Central memory CD4-positive, alpha-beta T cell (primary cell): ENCODE measurements at places on chromosomes 2 and 18.
A peak's percentile ranks its signal among the peaks of the same experiment; 100 is the strongest.

DNA sequence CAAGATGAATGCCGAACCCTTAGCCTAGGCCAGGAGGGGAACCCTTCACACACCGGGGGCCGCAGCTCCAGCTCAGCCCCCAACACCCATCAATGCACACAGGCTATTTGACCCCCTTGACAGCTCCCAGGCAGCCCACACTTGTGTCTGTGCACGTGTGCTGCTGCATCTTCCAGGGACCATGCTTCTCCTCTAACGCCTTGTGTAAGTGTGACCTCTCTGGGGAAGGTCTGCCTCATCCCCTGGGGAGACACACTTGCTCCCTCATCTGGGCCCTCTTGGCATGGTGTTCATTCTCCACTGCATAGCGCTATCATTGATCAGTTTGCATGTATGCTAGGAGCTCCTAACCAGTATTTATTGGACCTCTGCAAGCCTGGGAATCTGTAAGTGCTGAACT is 120.0 kb upstream of the FHL2 start:
- DNase-seq, result no peak

DNA sequence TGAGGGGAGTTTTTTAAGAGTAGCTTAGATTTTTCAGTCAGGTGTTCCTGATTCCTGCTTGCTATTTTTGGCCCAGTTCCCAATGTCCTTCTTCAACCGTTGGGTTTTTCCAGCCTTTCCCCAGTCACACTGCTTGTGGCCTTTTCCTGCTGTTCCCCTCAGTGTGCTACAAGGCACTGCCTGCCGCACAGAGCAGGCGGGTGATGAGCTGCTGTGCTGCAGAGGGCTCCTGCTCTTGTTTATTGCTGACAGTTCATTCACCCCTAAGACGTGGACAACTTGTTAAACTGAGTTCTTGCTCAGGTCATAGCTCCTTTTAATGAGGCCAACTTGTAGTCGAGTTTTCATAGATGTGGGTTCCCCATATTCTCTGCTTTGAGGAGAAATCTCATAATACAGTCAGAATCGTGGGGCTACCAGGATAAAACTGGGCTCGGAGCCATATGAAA is 20.6 kb downstream of the EIF4E2 start:
- DNase-seq, result no peak

DNA sequence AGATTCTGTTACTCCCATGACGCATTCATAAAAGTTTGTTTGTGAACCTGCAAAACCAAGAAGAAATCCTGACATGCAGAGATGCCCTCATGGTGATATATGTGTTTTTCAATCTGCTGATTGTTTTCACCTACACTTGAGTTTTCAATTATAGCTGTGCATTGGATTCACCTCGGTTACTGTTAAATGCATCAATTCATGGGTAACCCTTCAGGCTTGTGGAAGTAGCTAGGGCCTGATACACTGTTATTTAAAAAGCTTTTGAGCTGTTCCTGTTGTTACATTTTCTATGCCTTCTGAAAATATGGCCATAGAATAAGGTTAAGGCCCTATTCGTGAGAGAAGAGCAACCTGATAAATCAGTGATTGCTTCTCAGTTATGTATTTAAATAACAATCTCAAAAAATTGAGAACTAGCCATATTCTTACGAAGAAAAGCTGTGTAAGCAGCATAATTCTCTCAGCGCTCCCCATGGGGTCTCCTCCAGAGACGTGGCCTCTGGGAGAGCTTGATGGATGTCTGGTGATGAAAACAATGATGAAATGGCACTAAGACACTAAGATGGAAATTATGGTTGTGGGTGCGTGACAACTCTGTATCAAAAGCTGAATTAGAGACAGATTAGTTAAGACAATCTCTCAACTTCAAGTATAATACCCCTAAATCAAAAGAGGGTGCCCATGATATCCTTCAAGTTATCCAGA is 60.5 kb downstream of the RIT2 start:
- DNase-seq, result no peak

- DNase-seq, result peak; percentile 9
Measured at GRCh38 chr18:67302043-67302442, 214.5 kb downstream of the DSEL start.

DNA sequence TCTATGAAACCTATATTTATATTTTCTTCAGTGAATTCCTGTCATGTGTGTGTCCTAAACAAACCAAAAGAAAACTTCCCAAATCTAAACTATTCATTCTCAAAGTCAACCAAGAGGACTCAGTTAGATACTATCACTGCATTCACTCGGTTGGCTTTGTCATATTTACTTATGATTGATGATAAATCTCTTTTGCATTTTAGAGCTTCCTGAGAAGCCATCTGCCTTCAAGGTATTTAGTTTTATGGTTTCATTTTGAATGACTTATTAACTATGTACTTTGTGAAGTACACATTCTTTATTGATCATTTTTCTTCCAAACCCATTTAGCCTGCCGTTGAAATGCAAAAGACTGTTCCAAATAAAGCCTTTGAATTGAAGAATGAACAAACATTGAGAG is 36.2 kb downstream of the ANKRD30B start:
- no peak for DNase-seq

DNA sequence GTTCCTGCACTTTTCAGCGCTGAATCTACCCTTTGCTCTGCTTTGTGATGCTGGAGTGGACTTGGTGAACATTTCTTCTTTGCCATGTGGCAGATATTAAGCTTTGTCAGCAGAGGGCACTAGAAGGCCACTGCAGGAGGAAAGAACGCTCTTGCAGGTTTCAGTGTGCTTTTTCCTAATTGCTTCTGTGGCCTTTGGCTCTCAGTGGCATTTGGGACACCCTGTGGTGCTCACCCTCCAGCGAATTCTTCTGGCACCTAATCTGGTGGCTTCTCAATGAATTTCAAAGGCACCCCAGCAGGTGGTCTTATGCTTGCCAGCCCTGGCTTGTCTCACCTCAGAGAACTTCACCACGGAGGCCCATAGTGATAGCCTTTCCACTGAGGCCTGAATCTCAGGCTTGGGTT is 146.7 kb downstream of the MYO3B start:
- peak; percentile 9 for DNase-seq

- no peak for DNase-seq
Measured at GRCh38 chr2:8296306-8296705, 385.6 kb upstream of the ID2 start.

DNA sequence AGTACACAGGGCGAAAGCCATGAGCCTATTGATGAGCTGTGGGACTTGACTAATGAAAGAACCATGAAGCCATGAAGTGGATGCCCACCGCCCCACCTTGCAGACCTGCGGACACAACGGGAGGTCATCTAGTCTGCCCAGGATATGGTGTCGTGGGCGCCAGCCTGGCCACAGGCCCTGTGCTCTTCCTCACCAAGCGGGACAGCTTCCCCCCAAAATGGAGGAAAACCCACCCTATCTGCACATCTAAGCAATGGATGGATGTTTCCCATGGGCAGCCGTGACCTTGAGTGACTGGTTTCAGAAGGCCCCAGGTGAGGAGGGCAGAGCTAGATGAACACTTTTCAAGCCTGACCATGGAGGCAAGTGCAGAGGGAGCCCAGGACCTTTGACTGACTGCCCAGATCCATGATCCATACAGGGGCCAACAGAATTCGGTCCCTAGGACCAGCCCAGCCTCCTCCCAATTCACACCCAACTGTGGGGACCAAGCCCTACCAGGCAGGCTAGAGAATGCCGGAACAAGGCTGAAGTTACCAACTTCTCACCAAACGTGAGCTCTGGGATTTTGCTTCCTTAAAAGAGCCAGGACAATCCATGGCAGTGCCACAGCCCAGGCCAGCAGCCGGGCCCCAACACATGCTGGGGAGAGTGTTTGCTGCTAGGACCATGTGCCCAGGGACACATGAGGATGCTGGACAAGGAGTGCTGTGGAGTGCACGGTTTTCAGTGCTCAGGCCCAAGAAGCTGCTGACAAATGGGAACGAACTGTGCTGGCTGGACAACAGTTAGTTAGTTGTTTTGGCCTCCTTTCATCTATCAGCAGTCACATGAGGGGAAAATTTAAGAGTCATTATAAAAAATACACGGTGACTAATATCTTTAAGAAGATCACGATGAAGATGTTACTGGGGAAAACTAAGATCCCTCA is 249.4 kb downstream of the HDAC4 start:
- no peak for DNase-seq

- no peak for DNase-seq
Measured at GRCh38 chr2:187541086-187542085, 12.8 kb downstream of the TFPI start.

GRCh38 chr2:220512419-220512818 is 885.0 kb downstream of the SLC4A3 start:
- DNase-seq, result no peak

GRCh38 chr18:80210312-80211083 is 36.8 kb downstream of the PARD6G start:
- no peak for DNase-seq

- DNase-seq, result no peak
Measured at GRCh38 chr18:54742659-54743604, 85.3 kb upstream of the RAB27B start.

DNA sequence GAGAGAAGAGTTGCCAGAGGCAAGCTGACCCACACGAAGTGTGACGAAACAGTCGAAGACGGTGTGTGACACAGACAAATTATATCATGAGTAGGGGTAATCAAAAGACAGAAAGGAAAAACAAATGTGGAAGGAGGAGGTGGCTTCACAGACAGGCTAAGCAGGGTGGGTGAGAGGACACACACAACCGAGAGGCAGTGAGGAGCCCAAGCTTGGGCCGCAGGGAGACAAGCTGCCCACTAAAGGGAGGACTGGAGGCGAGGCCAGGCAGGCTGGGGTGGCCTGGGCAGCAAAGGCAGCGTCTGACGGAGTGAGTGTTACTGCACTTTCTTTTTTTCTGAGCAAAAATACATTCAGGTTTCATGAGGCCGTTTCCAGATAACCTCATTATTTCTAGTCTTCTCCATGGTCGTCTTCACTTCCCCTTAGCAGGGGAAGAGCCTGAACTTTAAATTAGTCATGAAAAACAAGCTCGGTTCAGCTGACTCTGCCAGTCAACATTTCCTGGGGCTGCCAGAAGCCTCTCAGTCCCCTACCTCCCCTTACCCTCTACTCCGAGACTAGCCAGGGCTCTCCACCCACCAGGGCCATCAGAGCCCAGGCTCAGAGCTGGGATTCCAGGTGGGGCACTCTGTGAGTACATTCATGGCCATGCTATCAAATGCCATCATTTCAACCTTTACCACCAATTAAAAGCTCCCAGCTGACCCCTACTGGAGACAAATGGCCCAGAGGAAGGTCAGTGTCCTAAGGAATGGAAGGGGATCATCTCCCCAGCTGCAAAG is 13.8 kb upstream of the ZFP36L2 start:
- no peak for DNase-seq

DNA sequence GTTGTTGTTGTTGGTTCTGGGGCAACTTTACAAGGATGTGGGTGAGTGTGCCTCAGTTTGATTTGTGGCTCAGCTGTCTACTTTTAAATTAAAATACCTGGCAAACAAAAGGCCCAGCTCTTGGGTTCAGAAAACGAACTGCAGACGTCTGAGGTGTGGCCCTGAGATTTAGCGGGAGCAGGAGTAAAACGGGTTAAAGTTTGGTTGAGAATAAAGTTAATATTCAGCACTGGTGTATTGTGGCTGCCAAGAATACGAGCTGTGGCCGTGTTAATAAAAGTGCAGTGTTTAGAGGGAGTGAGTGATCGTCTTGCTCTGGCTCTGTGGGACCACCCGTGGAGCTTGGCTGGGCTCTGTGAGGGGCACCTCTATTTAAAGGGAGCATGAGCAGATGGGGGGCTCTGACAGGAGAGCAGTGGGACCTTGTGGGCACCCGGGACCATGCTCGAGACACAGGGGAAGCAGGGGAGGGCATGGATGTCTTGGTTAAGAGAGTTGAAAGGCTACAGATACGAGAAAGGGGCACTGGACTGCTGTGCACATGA is 80.3 kb downstream of the VAPA start:
- no peak for DNase-seq

GRCh38 chr2:215677481-215677880 is 241.6 kb upstream of the FN1 start:
- no peak for DNase-seq

DNA sequence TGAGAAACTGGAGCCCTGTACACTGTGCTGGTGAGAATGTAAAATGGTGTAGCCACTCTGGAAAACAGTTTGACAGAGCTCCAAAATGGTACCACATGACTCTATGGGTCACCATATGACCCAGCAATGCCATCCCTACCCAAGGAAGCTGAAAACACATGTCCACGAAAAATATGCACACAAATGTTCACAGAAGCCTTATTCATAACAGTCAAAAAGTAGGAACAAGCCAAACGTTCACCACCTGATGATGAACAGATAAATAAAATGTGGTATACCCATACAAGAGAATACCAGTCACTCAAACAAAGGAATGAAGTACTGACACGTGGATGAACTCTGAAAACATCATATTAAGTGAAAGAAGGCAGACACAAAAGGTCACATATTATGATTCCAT is 4.6 kb downstream of the AFG3L2 start:
- DNase-seq, result no peak

DNA sequence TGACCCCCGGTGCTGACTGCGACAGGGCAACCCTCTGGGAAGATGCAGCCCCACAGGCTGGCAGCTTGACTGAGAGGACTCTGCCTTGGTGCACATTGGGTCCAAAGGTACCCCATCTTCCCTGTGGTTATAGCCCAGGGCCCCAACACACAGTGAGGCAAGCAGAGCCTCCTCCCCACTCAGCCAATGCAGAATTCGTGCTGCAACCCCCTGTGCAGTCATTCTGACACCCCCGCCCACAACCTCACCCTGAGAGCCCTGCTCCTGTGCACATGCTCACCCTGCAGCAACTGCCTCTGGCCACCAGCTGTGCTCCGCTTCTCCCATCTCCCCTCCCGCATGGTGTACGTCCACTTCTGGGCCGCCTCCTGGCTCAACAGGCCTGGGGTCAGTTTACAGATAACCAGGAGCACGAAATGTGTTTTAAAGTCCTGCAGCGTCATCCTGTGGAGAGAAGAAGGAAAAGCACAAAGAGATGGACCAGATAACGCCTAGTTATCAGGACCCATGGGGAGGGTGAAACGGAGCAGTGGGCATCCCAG is 24.4 kb downstream of the CAPN14 start:
- DNase-seq, result no peak

DNA sequence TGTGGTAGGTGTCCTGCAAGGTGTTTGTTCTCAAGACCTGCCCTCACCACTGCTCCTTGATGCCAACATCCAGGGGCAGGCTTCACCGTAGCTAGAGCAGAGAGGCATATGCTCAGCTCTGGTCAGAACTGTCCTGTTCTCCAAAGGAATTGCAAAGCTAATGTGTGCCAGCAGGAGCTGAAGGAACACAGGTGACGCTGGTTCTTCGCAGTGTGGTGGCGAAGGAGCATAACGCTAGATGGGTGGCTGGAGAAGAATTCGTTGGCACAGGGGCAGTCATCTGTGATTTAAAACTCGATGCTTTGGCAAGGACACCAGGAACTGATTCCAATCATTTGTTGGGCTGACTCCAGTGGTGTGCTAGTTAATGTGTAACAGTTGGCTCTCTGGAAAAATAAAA is 11.4 kb upstream of the PER2 start:
- no peak for DNase-seq

DNA sequence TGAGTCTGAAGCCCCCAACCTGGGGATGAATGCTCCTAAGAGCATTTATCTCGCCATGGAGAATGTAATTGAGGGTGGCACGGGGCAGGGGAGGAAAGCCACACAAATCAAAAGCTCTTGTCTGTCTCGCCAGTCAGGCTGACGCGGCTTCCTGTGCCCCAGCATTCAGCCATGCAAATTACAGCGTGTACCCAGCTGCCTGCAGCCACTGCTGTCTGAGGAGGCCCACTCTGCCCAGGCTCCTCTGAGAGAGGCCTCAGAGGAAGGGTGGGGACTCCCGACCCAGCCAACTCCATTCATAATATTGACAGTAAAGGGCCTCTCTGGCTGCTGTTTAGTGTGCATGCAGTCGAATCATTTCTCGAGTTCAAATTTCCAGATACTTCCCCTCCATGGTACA is 22.0 kb downstream of the SMAD7 start:
- peak; percentile 83 for DNase-seq

- DNase-seq, result no peak
Measured at GRCh38 chr2:213476641-213477040, 192.4 kb downstream of the SPAG16 start.
